Neural progenitor cell (in vitro differentiated cells): ENCODE measurements at places on chromosomes 5 and 9. TPM values are rescaled to one million over a fixed set of nuclear protein-coding genes. Genes with fewer than 3 reads are reported as not detected.

ARHGEF37 gene
- total RNA-seq: 0.99 and 1.7 TPM in 2 replicates

DNA sequence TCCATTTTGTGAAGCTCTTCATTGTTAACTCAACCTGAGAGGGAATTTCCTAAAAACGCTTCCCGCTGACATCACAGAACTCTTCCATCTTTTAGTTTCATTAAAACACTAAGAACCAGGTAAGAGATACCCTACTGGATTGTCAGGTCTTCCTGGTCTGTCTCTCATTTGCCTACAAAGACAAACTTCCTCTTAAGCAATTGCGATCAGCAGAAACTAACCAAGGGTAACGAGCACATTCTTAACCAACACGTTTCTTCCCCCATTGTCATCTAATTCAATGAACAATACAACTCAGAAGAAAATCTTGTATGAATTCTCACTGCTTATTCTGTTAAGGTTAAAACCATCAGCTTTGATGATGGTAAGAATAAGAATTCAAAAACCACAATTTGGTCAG lies 6.6 kb downstream of the FBXW11 start:
- DNase-seq: no peak

GRCh38 chr5:58827463-58827862 lies 244.6 kb downstream of the RAB3C start:
- no peak for DNase-seq

DNA sequence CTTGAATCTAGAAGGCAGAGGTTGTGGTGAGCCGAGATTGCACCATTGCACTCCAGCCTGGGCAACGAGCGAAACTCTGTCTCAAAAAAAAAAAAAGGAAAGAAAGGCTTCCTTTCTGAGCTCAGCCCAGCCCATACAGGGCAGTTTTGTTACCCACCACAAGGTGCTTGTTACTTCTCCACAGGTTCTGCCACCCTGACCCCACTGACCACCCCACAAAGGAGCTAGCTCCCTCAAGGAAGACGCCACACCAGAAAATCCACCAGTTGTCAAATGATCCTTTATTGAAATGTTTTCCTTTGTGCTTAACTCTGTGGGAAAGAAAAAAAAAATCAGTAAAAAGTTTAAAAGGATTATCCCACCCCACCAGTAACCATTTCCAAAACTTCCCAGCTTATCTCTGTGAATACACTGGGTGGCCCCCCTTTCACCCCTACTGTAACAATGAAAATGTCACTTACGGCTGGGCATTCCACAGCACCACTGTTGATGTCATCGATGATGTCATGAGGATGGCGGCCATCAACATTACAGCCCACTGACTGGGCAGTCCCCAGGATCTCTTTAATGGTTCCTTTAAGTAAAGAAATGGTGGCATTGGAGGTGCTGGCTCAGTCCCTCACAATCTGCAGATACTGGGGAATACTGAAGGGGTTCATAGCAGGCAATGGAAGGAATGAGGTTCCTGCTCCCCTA lies 3.6 kb downstream of the RPL12 start:
- DNase-seq: no peak

- no peak for DNase-seq
Measured at GRCh38 chr9:34983209-34983608, 6.3 kb upstream of the DNAJB5 start.
